ENCODE measurements at places on chromosomes 1 and 21. TPM values are rescaled to one million over a fixed set of nuclear protein-coding genes. Genes with fewer than 3 reads are reported as not detected.
A peak's percentile ranks its signal among the peaks of the same experiment; 100 is the strongest.

- H3K27ac ChIP-seq, result no peak overlapping the region
- no peaks in the 10 kb centered on the region for H3K4me1 ChIP-seq
- H3K36me3 ChIP-seq, result no peaks in the 10 kb centered on the region
- no peaks in the 10 kb centered on the region for H3K27me3 ChIP-seq
- no peak overlapping the region for H3K4me3 ChIP-seq
These were observed 84.3 kb downstream of the CTH start for GRCh38 chr1:70495370-70495769.

DNA sequence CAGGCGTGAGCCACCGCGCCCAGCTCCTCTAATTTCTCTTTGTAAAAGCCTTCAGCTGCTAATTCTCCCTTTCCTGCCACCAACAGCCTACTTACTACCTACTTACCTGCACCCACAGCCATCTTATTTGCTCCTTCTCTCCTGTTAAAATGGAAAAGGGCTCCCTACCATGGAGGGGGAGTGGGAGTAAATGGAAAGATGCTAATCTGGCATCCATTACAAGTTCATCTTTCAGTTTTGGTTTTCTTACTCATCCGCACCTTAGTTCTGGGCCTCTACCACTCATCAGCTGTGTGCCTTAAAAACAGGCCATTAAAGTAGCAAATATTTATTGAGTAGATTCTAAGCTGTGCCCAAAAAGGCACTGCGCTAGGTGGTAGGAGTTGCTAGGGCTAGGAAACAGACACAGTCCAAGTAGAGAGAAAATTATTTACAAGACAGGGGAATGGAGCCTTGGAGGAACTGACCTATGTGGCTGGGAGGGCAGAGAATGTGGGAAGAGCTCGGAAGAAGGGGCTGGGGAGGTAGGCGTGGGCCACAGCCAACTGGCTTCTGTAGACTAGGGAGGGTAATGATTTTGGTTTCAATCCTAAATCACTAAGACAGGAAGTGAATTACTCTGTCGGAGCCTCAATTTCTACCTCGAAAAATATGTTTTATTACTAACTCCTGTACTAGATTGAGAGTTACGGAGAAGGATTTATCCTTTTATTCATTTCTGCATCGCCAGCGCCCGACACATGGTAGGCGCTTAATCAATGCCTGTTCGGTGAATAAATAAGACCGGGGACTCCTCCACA, 685 bp upstream of the DDI2 start:
- H3K27ac ChIP-seq, result peak overlapping the region; percentile 57
- peak overlapping the region; percentile 42 for H3K4me3 ChIP-seq
- peaks cover 28% of the 10 kb centered on the region for H3K4me1 ChIP-seq
- H3K27me3 ChIP-seq, result no peaks in the 10 kb centered on the region
- H3K36me3 ChIP-seq, result peaks cover 2% of the 10 kb centered on the region

GRCh38 chr1:39876144-39876543, 7.2 kb downstream of the TRIT1 start:
- H3K36me3 ChIP-seq, result peaks cover under 1% of the 10 kb centered on the region
- no peak overlapping the region for H3K4me3 ChIP-seq
- H3K4me1 ChIP-seq, result peaks cover under 1% of the 10 kb centered on the region
- H3K27me3 ChIP-seq, result no peaks in the 10 kb centered on the region

DNA sequence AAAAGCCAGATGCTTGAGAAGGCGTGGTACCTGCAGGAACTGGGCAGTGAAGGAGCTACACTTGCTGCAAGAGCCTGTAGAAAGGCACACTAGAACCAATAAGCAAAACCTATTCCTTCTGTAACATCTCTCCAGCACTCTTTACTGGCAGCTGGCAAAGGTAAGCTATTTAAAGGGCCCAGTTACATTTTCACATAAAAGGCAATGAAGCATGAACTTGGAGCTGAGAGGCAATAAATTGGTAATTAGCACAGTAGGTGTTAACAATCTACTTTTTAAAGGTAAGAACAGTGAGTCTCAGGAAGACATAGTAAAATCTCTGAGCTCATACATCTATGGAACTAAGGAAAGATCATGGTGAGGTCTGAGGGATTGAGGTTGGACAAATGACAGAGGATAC, 167.1 kb upstream of the OLFM3 start:
- no peaks in the 10 kb centered on the region for H3K36me3 ChIP-seq
- H3K27ac ChIP-seq, result no peak overlapping the region
- H3K4me3 ChIP-seq, result no peak overlapping the region

Gene MYOG
- not detected for total RNA-seq

Gene SLC6A9
- total RNA-seq, result 9.8 TPM

All from lung (tissue), 17 donors.